ENCODE measurements at places on chromosomes 5 and 9.

- DNase-seq: no peak
Measured at GRCh38 chr5:42993516-42994245, 46.4 kb downstream of the ANXA2R start.

DNA sequence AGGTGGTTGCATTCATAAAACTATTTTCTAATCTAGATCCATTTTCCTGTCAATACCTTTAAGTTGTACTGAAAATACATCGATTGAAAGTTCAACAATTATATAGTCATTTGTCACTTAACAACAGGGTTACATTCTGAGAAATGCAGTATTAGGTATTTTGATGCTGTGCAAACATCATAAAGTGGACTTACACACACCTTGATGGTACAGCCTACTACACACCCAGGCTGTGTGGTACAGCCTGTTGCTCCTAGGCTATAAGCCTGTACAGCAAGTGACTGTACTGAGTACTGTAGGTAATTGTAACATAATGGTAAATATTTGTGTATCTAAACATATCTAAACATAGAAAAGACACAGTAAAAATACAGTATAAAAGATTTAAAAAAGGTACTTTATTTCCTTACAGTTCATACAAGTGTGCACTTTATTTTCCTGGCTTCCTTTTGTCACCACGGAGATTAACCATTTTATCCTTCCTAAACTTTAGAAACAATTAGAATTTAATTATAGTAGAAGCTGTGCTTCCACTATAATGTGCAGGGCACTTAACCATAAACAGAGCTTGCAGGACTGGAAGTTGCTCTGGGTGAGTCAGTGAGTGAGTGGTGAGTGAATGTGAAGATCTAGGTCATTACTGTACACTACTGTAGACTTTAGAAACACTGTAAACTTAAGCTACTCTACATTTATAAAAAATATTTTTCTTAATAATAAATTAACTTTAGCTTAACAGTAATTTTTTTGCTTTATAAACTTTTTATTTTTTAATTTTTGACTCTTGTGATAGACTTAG lies 42.9 kb upstream of the MEF2C start:
- no peak for DNase-seq

- no peak for DNase-seq
Measured at GRCh38 chr9:110864011-110864410, 174.3 kb downstream of the LPAR1 start.

DNA sequence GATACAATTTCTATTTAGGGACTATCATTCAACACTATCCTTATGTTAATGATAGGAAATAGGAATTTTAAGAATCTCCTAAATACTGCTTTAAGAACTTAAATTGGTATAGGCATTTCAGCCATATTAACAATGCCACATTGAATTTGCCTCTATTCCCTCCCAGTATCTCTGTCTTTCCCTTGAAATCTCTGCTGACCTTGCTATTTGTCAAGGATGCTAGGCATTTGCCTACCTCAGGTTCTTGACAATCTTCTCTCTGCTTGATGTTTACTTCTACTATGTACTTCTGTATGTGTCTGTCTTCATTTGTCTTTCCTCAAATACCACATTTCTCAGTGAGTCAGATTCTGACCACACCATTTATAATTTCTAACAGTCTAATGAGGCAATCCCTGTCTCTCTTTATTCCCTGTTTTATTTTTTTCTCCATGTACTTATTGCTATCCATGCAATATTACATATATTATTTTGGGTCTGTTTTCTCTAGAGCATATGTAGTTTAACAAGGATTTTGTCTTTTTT lies 1461.4 kb upstream of the CDH9 start:
- DNase-seq: no peak

DNA sequence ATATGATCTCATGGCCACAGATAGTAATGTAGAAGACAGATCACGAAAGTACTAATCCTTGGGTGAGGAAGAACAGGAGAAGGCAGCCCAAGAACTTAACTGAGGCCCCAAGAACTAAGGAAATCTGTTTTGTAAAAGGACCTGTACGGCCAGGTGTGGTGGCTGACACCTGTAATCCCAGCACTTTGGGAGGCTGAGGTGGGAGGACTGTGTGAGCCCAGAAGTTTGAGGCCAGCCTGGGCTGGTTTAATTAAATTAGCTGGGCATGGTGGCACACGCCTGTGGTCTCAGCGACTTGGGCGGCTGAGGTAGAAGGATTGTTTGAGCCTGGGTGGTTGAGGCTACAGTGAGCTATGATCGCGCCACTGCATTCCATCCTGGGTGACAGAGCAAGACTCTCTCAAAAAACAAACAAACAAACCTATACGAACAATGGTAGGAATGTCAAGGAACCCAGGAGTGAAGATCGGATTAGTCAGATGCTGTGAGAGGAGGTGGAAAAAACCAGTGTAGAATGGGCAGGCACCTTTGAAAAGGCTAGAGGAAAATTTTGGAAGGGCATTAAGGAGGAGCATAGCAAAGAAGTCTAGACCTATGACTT lies 283.8 kb upstream of the DMRT1 start:
- no peak for DNase-seq

DNA sequence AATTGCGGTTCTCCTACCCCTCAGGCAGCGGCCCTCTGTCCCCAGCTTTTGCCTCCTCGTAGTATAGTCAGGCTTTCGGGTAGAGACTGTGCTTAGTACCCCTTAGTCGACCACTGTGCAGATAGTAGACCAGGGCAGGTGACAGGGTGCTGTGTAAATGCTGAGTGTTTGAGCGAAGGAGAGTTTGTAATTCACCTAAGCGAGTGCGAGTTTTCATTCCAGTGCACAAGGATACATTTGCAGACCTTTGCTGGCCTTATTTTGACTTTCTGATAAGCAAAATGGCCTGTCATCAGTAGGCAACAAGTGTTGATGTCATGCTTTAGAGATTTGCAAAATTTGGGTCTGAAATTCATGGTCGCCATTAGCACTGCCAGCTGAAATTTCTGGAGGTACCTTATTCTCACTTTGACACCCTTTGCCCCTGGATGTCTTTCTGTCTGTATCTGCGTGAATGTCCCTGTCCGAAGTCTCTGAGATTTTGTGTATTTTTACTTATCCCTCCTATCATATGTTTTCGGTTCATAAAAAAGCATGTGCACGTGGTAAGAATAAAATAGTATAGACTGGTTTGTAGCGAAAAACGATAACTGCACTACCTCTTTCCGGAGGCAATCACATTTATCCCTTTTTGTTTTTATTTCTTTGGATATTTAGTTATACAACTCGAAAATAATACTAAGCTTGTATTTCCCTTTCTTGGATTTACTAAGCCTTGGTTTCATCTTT lies 1.9 kb downstream of the LMNB1 start:
- DNase-seq: no peak

GRCh38 chr5:181241393-181241975 lies 2.2 kb downstream of the RACK1 start:
- no peak for DNase-seq

- no peak for DNase-seq
Measured at GRCh38 chr5:51383131-51384121, at the start of gene ISL1. TSS of gene ISL1 (plus strand) at chr5:51383448. CDS start at chr5:51383672, 224 bp downstream.

- no peak for DNase-seq
Measured at GRCh38 chr5:93748875-93749397, 7.5 kb upstream of the POU5F2 start.

GRCh38 chr5:78718824-78719223 lies 70.3 kb upstream of the LHFPL2 start:
- no peak for DNase-seq

- DNase-seq: no peak
Measured at GRCh38 chr5:39057734-39058133, 16.5 kb downstream of the RICTOR start.

DNA sequence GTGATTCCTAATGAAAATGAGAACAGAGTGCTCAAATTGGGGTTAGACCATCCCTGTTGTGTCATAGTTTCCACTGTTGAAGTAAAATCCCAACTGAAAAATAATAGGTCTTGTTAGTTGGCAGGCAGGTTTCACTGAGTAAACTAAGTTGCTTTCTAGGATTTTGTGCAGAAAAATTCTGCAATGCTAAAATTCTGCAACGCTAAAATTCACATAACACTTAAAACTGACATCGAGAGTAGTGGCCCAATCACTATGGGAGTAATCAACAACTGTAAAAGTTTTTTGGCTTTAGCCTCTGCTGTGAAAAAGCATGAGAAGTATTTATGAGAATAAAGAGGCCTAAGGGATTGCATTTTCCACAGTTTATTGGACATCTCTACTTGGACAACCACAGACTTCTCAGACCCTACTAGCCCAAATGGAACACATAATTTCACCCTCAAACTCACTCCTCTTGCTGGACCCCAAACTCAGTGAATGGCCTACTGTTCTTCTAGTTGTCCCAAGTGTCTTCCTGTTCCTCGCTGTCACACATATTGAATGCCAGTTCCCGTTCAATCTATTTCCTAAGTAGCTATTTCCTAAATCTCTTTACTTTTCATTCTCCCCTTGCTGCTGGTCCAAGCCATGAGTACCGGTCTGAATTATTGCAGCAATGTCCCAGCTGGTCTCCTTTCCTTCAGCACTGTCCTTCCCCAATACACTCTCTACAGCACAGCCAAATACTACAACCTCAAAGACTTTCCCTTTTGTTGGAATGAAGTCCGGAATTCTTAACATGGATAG lies 355.4 kb downstream of the PDE4D start:
- no peak for DNase-seq

DNA sequence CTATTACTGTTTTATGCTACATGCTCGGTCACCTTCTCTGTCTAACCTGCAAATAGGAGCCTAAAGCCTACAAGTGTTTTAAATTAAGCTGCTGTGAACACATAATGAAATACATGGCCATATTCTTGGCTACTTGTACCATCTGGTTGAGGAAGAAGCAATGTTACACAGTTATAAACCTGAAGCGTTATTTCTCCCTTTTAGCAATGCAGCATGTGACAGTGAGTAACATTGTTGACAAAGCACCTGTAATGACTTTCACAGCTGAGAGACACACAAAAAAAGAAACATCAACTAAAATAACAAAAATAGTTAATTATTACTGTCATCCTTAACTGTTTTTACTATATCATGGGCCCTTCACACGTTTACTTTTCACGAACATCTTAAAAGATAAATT lies 146.9 kb downstream of the RORB start:
- DNase-seq: no peak

DNA sequence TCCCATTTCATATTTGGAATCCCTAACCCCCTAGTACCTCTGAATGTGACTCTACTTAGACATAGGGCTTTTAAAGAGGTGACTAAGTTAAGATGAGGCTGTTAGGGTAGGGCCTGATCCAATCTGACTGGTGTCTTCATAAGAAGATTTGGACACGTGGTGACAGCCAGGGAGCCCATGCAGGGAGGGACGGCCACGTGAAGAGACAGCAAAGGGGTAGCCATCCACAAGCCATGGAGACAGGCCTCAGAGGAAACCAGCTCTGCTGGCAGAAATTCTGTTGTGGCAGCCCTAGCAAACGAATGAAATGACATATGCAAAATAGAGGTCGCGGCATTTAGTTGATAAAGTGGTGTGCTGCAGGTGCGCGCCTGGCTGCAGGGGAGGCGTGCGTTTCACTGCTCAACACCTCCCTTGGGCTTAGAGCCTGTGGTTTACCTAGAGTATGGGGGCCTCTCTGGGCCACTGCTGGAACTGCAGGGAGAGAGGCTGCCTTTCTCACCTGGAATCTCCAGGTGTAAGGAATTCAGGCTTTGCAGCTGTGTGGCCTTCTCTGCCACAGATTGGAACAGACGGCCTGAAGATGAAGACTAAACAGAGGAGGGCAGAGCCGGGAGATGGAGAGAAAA lies 7.1 kb upstream of the AFAP1L1 start:
- no peak for DNase-seq

DNA sequence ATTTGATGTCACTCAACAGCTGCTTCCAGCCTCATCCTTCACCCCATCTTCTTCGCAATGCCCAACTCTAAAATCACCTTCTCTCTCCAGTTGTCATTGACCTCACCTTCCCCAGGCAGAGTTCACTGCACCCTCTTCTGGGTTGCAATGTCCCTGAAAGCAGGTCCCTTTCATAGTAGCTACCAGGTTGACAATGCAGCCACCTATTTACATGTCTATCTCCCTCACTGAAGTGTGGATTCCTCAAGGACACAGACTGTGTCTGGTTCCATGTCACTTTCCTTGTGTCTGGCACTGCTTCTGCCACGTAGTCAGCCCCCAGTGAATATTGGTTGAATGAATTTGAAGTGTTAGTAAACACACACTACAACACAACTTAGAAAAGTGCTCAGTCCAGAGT lies 445.5 kb upstream of the WWC1 start:
- no peak for DNase-seq

GRCh38 chr5:124234022-124234769 lies 512.2 kb downstream of the ZNF608 start:
- peak; percentile 17 for DNase-seq

GRCh38 chr9:83011611-83012010 lies 51.3 kb downstream of the RASEF start:
- no peak for DNase-seq

DNA sequence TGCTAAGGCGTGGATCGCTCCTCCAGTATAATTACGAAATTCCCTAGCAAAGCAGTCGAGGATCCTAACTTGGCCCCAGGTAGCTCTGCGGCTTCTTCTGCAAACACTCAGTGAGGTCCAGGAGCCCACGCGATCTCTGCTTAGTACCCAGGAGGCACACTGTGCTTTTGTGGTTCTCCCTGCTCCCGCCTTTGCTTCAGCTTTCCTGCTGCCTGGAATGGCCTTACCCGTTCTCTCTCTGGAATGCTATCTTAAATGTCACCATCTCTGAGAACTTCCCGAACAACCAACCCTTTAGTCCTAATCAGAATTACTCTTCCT lies 639 bp downstream of the INVS start:
- DNase-seq: peak; percentile 73

DNA sequence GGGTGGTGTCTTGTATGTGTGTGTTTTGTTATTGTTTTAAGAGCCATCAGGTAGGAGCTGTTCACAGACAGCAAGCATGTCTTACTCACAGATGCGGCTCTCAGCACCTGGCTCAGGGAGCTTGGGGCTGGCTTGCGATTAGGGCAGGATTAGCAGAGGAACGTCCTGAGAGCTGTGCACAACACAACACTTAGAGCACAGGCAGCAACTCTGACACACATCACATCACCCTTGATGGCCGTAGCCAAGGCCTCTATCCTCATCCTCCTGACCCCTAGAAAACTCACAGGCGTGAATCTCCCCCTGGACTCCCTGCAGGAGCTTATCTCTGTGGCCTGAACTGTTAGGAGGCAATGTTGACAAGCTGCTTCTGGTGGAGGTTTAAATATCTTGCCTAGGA lies 7.1 kb upstream of the IL17B start:
- DNase-seq: no peak

DNA sequence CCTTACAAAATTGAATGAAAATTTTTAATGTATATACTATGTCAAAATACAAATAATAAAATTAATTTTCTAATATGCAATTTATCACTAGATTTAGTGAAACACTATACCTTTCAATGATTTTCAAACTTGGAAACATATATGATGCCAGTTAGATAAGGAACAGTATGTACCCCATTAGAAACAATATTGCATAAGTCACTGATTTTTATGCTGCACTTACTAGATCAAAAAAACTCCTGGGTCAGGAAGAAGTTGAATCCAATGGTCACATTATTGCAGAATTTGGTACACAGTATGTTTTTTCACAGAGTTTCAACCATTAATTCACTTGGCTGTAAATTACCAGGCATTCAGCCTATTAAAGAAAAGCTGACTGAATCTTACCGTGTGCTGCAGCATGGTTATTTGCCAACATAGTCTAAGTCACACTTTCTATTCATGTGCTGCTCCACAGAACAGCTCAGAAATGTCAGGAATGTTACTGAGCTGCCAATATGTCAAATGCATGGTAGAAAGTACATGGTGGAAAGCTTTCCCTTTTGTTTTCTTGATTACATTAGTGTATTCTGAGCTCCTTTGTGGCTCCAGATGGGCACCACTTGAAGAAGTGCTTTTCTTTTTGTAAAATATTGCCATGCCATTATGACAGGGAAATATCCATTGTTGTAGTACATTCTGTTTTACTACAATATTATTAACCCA lies 9.9 kb upstream of the PRR16 start:
- DNase-seq: peak; percentile 68

All from kidney (tissue), 22 donors.